NCI-H2029 (cell line): ENCODE measurements at places on chromosomes 3 and 15.

- no peak for DNase-seq
Measured at GRCh38 chr3:120469440-120469839, 18.6 kb upstream of the FSTL1 start.

- no peak for DNase-seq
Measured at GRCh38 chr3:32113981-32114545, 7.6 kb downstream of the GPD1L start.

GRCh38 chr15:72242775-72243370 lies 11.9 kb upstream of the PKM start:
- no peak for DNase-seq

DNA sequence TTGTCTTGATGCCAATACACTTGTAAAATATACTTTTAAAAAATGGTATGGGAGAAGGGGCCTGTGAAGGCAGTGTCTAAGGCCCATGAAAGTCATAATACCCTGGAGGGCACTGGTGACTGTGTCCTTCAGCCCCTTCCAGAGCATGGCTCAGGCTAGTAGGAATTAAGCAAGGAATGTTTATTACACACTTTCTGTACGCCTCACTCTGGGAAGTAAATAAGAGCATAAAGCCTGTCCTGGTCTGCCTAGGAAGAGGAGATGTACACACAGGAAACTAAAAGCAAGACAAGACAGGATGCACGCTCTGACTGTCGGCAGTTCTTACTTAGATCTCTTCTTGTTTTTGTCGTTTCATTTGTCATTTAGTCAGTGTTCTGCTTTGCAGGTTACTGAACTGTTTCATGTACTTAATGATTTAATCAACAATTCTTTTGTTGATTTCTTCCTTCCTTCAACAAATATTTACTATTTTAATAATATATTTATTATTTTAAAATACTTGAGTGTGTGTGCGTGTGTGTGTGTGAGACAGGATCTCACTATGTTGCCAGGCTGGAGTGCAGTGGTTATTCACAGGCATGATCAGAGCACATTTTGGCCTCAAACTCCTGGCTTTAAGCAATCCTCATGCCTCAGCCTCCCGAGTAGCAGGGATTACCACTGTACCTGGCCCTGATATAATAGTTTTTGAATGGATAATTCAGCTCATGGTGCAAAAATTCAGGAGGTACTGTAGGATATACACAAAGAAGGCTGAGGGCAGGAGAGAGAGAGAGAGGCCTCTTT lies 9.0 kb upstream of the SMAD6 start:
- no peak for DNase-seq

DNA sequence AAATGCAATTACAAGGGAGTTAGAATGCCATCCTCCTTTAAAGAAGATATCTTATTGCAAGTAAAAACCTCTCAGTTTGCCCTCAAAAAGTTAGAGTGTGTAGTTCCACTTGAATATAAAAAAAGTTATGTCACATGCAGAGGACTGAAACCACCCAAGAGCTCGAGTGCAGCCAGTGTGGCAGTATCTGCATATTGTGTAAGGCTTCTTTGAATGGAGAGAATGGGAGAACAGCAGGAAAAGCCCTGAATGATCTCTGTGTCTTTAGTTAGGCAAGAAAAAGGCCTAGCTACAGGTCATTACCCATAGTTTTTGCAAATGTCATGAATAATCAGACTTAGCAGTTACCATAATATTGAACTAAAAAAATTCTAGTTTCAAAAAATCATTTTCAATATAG lies 13.9 kb upstream of the TEX9 start:
- no peak for DNase-seq

GRCh38 chr3:9206287-9206686 lies 43.2 kb downstream of the SRGAP3 start:
- no peak for DNase-seq
